ENCODE measurements at places on chromosomes 2 and 18. TPM values are rescaled to one million over a fixed set of nuclear protein-coding genes. Genes with fewer than 3 reads are reported as not detected.

- DNase-seq: peak; percentile 84
These were observed at the start of gene SPDYA for GRCh38 chr2:28810384-28811285. Gene SPDYA, plus strand, starts transcription at chr2:28810834. Its CDS starts 5,181 bp downstream, at chr2:28816015.

CERKL gene
- not detected for total RNA-seq

TCF23 gene
- total RNA-seq: not detected

NT5C1B gene
- not detected for total RNA-seq

IL36A gene
- not detected for total RNA-seq
